ENCODE measurements at places on chromosomes 6 and 20. TPM values are rescaled to one million over a fixed set of nuclear protein-coding genes. Genes with fewer than 3 reads are reported as not detected.

The CGA gene
- not detected for polyA plus RNA-seq

The WDR46 gene
- 68.7 TPM for polyA plus RNA-seq

The COL12A1 gene
- not detected for polyA plus RNA-seq

The SLC35D3 gene
- polyA plus RNA-seq = not detected

The MTFR2 gene
- 1.5 TPM for polyA plus RNA-seq

The PROKR2 gene
- polyA plus RNA-seq = not detected

The CUL7 gene
- polyA plus RNA-seq = 5.3 TPM

The LINC00237 gene
- not detected for polyA plus RNA-seq

The LIME1 gene
- polyA plus RNA-seq = 81.2 TPM

The XRN2 gene
- polyA plus RNA-seq = 48.4 TPM

The USP49 gene
- polyA plus RNA-seq = 1.5 TPM

The NELFE gene
- polyA plus RNA-seq = 51.3 TPM

The PNPLA1 gene
- polyA plus RNA-seq = 0.19 TPM

The GNMT gene
- 1.2 TPM for polyA plus RNA-seq

The BPI gene
- polyA plus RNA-seq = not detected

The OXT gene
- polyA plus RNA-seq = 0.59 TPM

The SPAG4 gene
- 1.9 TPM for polyA plus RNA-seq

The ANKEF1 gene
- polyA plus RNA-seq = 6.2 TPM

The TRAM2 gene
- polyA plus RNA-seq = 7.5 TPM

The GJA1 gene
- polyA plus RNA-seq = not detected

The BLCAP gene
- 112 TPM for polyA plus RNA-seq

The MDFI gene
- not detected for polyA plus RNA-seq

The ID4 gene
- not detected for polyA plus RNA-seq

The OR14J1 gene
- polyA plus RNA-seq = not detected

The BPHL gene
- polyA plus RNA-seq = 17.3 TPM
